ELR (cell line): ENCODE measurements at places on chromosomes 5 and 9.

GRCh38 chr5:36272136-36272690 is 29.5 kb downstream of the RANBP3L start:
- DNase-seq, result no peak

- DNase-seq, result no peak
Measured at GRCh38 chr5:31221001-31221400, 27.5 kb downstream of the CDH6 start.

DNA sequence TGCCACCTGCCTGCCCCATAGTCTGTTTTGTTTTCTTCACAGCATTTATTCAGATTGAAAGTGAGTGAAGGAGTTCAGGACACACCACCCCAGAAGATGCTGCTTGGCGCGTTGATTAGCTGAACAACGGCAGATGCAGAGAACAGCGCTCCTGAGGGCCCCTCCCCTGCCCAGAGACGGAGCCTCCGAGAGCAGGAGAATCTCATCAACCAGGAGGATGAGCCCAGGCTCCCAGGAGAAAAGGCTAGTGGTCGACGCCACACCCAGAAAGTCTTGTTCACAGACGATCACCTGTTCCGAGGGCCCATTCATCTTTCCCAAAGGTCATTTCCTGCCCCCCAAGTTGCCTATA is 180.4 kb upstream of the PPP1R26 start:
- DNase-seq, result no peak

- no peak for DNase-seq
Measured at GRCh38 chr5:122774519-122774860, 390 bp upstream of the SNX2 start.

GRCh38 chr5:112119508-112119907 is 299.6 kb downstream of the EPB41L4A start:
- DNase-seq, result no peak

DNA sequence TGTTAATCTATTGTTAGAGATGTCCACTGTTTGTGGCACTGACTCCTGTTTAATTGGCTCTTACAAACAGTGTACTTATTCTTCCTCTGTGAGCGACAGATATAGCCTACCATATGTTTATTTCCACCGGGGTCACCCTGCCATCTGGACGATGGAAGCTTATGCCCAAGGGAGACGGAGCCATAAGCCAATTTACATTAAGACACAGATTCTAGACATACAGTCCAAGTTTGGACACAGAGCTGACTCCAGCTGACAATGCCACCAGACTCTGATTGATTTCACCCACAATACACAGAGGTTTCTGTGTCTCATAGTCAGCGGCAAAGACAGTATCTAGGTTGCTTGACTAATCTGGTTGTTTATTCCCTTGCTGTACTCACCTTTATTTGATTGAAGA is 198.9 kb downstream of the ENC1 start:
- no peak for DNase-seq

GRCh38 chr5:124952079-124952478 is 205.6 kb upstream of the ZNF608 start:
- no peak for DNase-seq

- peak; percentile 33 for DNase-seq
Measured at GRCh38 chr9:6996061-6996854, 238.5 kb downstream of the KDM4C start.

DNA sequence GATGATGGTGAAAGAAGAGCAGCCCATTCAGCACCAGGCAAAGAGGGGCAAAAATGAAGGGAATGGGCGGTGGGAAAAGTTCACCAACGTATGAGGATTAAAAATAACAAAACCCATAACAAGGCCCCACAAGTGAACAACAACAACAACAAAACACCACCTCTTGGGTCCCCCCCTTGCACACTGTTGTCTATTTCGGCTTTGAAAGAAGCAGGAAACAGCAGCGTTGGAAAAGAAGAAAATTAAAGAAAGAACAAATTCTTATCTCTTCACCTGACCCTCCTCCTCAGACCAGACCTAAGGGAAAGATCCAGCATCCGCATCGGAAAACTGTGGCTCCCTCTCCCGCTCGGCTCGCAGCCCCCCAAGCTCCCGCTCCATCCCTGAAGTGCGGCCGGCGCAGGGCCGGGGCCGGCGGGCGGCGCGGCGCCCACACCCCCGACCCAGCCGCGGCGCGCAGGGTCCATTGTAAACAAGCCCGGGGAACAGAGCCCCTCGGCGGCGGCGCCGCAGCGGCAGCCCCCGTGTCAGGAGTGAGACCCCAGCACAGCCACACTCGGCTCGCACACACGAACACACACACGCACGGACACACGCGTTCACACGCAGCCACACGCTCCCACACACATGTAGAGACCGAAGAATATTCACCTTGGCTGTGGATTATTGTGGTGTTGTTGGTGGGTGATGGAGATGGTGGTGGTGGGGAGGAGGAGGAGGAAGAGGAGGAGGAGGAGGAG is 535 bp downstream of the RFX3 start:
- DNase-seq, result peak; percentile 33

GRCh38 chr5:66742083-66742895 is 146.1 kb downstream of the MAST4 start:
- DNase-seq, result peak; percentile 18

GRCh38 chr9:121466142-121466541 is 33.5 kb downstream of the GGTA1 start:
- no peak for DNase-seq

- no peak for DNase-seq
Measured at GRCh38 chr9:106634183-106634582, 228.8 kb upstream of the ZNF462 start.

GRCh38 chr9:133028221-133028620 is 2.6 kb upstream of the GTF3C5 start:
- no peak for DNase-seq

- DNase-seq, result no peak
Measured at GRCh38 chr5:2681476-2681875, 70.0 kb downstream of the IRX2 start.

DNA sequence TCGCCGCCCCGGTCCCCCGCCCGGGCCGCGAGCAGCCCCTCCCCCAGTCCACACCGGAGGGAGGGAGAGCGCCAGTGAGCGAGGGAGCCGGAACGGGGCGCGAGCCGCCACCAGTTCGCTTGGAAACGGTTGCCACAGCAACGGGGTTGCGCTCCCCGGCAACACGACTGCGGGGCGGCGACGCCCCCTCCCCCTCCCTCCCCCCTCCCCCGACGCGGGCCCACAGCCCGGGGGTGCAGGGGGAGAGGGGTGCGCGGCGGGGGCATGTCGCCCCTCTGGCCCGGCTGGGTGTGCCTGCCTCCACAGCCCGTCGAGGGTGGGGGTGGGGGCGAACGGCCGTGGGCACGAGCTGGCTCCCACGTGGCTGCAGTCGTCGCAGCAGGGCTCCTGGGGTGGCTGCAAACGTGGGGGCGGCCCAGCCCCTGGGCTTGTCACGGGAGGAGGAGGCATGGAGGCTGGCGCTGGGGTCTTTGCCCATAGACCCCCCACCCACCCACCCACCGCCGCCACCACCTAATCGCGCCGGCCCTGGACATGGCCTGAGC is 524 bp downstream of the PRR7 start:
- DNase-seq, result peak; percentile 72

- no peak for DNase-seq
Measured at GRCh38 chr5:84168841-84169240, 215.8 kb downstream of the EDIL3 start.

DNA sequence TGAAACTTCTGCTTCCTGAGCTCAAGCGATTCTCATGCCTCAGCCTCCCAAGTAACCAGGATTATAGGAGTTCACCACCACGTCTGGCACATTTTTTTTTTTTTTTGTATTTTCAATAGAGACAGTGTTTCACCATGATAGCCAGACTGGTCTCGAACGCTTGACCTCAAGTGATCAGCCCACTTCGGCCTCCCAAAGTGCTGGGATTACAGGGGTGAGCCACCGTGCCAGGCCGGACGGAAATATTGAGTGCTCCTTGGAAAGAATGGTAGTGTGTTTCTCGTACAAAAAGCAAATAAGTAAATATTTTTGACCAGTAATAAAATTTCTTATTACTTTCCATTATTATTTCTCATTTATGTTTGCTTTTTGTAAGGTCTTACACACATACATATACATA is 1307.9 kb upstream of the CDH6 start:
- DNase-seq, result no peak

GRCh38 chr5:32720300-32720699 is 9.2 kb downstream of the NPR3 start:
- DNase-seq, result no peak

- no peak for DNase-seq
Measured at GRCh38 chr5:5149154-5149553, 9.0 kb downstream of the ADAMTS16 start.

DNA sequence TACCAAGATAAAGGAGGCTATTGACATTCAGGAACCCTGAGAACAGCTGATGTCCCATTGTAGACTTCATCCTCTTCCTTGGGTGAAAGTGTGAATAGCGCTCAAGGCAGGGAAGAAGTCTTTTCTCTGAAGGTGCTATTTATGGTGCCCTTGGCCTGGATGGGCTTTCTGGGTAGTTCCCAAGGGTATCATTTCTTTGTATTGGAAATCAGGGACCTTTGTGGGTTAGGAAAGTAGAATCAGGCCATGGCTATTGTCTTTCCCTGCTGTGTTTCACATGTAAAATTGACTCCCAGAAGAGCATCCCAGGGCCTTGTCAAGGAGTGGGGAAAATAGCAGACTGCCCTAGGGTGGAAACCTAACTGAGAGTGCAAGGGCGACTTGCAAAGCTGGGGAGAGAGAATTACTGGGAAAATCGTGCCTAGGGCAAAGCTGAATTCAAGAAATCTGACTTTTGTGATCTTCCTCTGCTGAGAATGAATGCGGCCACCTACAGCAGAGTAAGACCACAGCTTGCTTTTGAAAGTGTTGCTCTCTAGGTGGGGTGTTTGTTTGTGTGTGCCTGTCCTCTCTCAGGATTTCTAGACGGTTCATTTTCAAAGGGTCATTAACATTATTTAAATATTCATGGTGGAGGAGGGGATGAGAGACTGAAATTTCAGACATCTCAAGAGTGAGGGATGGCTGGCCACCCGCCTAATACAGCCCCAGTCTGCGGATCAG is 160.6 kb downstream of the C9orf152 start:
- no peak for DNase-seq

GRCh38 chr5:145697251-145697990 is 137.7 kb downstream of the PRELID2 start:
- DNase-seq, result peak; percentile 69

DNA sequence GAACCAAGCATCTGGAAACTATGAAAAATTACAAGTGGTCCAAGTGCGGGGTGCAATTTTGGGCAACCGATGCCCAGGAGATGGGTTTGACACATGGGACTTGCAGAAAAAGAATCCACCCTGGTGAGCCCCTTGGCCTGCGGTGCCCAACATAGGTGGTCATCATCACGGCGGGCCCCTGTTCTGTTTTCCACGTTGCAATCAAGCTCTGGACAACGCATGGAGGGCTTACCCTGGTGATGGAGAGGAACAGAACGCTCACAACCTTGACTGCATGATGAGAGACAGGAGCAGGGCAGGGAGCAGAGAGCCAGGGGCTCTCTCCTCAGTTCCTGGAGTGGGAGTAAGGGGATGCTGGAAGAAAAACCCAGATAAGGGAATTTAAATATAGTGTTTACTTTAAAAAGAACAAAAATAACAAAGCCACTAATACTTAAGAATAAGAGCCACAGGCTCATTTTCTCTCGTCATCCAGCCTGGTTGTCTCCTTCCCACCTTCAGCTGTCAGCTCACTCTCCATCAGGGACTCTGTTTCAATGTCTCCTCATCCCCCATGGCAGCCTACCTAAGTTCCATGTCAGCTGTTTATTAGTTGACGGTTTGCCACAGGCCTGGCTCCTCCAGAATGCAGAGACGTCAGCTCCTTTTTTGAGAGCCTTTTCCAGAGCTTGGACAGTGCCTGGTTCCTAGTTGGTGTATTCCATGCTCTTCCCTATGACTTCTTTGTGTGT is 172.1 kb downstream of the GADD45G start:
- no peak for DNase-seq

DNA sequence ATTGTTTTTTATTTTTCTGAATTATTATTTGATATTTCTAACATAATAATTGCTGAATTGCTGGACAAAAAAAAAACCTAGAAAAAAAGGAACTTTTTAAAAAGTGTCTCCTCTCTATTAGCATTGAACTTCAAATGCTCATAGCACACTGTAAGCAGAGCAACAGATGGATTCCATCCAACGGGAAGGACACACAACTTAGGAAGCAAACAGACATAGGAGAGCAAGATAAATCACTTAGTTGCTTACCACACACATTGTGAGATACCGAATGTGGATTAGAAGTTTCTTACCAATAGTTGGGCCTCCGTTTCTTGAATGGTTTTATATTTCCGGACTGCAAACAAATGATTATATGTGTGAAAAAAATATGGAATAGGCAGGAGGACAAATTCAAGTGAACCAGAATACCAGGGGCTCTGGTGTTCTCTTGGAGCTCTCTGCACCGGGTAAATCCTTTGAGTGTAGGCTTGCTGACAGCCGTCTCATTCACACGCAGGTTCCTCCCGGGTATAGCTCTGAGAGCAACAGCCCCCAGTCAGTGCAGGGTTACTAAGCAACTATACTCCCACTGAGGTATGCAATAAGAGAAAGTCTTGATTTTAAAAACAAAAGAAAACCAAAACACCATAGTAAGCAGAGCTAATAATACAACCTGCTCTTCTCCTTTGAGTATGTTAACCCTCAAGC is 217.6 kb downstream of the TMEM167A start:
- DNase-seq, result no peak

GRCh38 chr5:116424951-116425350 is 149.7 kb downstream of the SEMA6A start:
- DNase-seq, result no peak

DNA sequence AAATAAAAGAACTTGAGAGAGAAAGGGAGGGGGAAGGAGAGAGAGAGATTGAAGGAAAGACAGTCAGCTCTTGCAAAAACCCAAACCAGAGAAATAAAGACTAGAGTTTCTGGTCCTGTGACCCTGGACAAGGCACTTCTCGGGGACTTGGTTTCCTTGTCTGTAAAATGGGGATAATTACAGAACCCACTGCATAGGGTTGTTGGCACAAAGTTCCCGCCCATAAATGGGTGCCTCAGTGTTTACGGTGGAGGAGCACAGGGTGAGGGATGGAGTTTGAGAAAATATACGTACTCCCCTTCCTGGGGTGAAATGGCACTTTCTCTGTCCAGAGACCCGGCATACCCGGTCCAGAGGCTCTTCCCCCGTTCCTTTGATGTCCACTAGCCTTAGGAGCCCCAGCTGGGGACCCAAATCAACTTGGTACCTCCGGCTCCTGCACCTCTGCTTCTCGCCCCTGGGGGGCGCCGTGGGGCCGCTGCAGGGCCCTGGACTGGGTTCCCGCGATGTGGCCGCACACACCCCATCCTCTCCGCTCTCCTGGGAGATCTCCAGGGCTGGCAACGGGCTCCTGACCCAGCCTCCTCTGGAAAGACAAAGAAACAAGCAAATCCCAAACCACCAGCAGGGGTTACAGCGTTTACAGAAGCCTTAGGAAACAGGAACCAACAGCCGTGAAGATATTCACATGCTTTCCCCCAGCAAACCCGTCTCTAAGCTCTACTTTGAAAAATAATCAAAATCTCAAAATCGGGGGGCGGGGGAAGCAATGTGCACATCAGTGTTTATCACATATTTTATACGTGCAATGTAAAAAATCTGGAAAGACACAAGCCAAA is 26.3 kb downstream of the PTGES start:
- DNase-seq, result peak; percentile 86

GRCh38 chr5:172502410-172502809 is 48.1 kb upstream of the SH3PXD2B start:
- DNase-seq, result no peak

- no peak for DNase-seq
Measured at GRCh38 chr9:134314950-134315715, 11.1 kb upstream of the RXRA start.

- no peak for DNase-seq
Measured at GRCh38 chr9:131946180-131946579, 133.5 kb downstream of the MED27 start.
